Esophagus muscularis mucosa (tissue), 4 donors: ENCODE measurements at places on chromosomes 6 and 20. TPM values are rescaled to one million over a fixed set of nuclear protein-coding genes. Genes with fewer than 3 reads are reported as not detected.

The ZNF391 gene
- 3.4 TPM for total RNA-seq

The ANKEF1 gene
- 0.42 TPM for total RNA-seq

The FAM135A gene
- 21.3 TPM for total RNA-seq

The CCDC167 gene
- total RNA-seq: 15.1 TPM

The VWA7 gene
- not detected for total RNA-seq

The SLC17A3 gene
- not detected for total RNA-seq

The CST4 gene
- total RNA-seq: not detected

The FOXS1 gene
- 0.50 TPM for total RNA-seq

The NHLRC1 gene
- 0.83 TPM for total RNA-seq

The LRP11 gene
- total RNA-seq: 26.2 TPM

The TRIM15 gene
- total RNA-seq: not detected

The ZBTB24 gene
- total RNA-seq: 5.9 TPM

The SLC35F1 gene
- 8.1 TPM for total RNA-seq

The LY6G6D gene
- total RNA-seq: not detected

The IMPG1 gene
- total RNA-seq: not detected

The FAM184A gene
- total RNA-seq: 11.2 TPM

The COL12A1 gene
- 477 TPM for total RNA-seq

The ENPP4 gene
- 21.7 TPM for total RNA-seq

The AIF1 gene
- 9.4 TPM for total RNA-seq

The SCRT2 gene
- total RNA-seq: not detected

The OPRL1 gene
- total RNA-seq: 0.42 TPM

The FOXA2 gene
- not detected for total RNA-seq

The VSX1 gene
- total RNA-seq: not detected

The GABRR1 gene
- total RNA-seq: not detected

The MARCKS gene
- 31.2 TPM for total RNA-seq

The SLC35D3 gene
- total RNA-seq: 0.11 TPM

The DNMT3B gene
- 0.40 TPM for total RNA-seq

The TPMT gene
- 9.6 TPM for total RNA-seq

The SLC22A2 gene
- total RNA-seq: 0.75 TPM
